ENCODE measurements at places on chromosomes 1 and 21.

- no peak for DNase-seq
Observed at GRCh38 chr1:114388432-114389003, 122.5 kb downstream of the TRIM33 start.

- DNase-seq = peak; percentile 67
Observed at GRCh38 chr1:2255420-2256369, 27.6 kb downstream of the SKI start.

- DNase-seq = no peak
Observed at GRCh38 chr1:226600254-226600653, 51.7 kb downstream of the STUM start.

DNA sequence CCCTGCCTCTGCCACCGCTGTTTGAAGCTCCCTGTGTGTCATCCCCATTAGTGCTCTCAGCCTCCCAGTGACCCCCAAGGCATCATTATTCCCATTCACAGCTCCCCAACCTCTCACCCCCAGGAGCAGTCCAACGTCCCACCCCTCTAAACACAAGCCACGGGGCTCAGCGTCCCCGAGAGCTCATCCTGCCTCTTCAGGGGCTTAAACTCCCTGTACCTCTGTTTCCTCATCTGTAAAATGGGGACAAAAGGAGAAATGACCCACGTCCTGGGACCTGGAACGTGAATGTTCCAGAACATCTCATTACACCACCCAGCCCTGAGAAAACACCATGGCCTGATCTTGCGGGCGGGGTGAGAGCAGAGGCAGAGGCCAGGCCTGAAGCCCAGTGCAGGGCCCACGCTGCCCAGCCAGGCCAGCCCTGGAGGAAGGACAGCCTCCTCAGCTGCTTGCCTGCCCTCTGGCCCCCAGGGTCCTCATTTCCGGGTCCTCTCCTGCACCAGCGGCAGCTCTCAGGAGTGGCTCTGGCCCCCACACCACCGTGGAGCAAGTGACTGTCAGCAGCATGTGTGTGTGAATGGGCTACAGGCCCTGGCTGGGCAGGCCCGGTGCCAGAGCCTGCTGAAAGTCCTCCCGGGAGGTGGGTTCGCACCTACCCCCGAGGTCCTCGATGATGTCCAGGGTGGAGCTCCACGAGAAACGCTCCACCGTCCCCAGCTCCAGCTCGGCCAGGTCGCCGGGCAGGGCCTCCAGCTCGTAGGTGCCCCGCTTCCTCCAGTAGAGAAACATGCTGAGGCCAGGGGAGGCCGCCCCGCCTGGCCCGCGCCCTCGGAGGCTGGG, 14.1 kb upstream of the PLEKHG5 start:
- no peak for DNase-seq

GRCh38 chr1:158146165-158146564, 34.5 kb upstream of the CD1D start:
- DNase-seq = peak; percentile 67

GRCh38 chr21:31034378-31034777, 3.9 kb downstream of the KRTAP19-8 start:
- DNase-seq = peak; percentile 13

GRCh38 chr1:193013005-193013404, 46.2 kb downstream of the UCHL5 start:
- DNase-seq = peak; percentile 82

DNA sequence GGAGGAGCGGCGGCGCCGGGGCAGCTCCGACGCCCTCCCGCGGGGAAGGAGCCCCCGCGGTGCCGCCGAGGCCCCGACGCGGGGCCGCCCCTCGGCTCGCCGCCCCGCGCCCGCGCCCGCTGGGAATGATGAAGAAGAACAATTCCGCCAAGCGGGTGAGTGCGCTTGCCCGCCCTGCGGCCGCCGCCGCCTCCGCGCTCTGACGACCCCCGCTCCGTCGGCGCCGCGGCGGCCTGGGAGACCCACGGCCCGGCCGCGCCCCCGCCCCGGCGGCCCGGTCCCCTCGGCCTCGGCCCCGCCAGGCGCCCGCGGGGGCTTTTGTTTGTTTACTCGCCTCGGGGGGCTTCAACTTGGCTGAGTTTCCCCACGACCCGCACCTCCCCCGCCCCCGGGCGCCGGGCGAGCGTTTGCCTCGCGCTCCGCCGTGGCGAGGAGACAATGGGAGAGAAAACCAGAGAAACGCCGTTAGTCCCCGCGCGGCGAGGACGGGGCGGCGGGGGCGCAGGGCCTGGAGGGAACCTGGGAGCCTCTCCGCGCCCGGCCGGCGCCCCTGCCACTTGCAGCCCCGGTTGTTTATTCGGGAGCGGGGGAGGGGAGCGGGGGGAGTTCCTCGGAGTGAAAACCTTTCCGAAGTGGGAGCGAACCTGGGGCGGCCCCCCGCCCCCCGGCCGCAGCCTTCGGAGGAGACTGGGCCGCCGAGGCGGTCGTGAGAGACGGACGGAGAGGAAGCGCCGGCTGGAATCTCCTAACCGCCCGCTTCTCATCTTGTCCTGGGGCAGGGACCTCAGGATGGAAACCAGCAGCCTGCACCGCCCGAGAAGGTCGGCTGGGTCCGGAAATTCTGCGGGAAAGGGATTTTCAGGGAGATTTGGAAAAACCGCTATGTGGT, 661 bp downstream of the PLEKHO1 start:
- no peak for DNase-seq

DNA sequence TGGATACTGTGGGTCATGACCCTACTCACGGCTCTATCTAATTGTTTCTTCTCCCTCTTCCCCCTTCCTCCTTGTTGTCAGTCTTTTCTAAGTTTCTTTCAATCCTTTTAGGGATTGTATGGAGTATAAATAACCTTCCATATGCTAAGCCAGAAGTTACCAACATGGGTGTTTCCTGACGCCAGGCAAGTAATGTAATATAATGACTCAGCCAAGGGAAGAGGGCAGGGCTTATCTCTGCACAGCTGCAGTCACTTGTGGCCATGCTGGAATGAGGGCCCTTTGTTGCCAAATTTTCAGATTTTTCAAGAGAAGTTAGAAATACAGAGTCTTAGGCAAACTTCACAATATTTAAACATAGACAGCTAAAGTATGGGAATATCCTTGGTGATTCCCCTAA, 194.6 kb downstream of the ST6GALNAC3 start:
- DNase-seq = peak; percentile 63

GRCh38 chr1:227318853-227319607, 738 bp upstream of the CDC42BPA start:
- DNase-seq = peak; percentile 41

GRCh38 chr1:8396786-8397406, 79.0 kb downstream of the SLC45A1 start:
- DNase-seq = peak; percentile 100
